ENCODE measurements at places on chromosomes 12 and 14. TPM values are rescaled to one million over a fixed set of nuclear protein-coding genes. Genes with fewer than 3 reads are reported as not detected.
A peak's percentile ranks its signal among the peaks of the same experiment; 100 is the strongest.

KCNJ8 gene
- under 0.01 TPM for total RNA-seq

RIN3 gene
- 6.6 TPM for total RNA-seq

DNA sequence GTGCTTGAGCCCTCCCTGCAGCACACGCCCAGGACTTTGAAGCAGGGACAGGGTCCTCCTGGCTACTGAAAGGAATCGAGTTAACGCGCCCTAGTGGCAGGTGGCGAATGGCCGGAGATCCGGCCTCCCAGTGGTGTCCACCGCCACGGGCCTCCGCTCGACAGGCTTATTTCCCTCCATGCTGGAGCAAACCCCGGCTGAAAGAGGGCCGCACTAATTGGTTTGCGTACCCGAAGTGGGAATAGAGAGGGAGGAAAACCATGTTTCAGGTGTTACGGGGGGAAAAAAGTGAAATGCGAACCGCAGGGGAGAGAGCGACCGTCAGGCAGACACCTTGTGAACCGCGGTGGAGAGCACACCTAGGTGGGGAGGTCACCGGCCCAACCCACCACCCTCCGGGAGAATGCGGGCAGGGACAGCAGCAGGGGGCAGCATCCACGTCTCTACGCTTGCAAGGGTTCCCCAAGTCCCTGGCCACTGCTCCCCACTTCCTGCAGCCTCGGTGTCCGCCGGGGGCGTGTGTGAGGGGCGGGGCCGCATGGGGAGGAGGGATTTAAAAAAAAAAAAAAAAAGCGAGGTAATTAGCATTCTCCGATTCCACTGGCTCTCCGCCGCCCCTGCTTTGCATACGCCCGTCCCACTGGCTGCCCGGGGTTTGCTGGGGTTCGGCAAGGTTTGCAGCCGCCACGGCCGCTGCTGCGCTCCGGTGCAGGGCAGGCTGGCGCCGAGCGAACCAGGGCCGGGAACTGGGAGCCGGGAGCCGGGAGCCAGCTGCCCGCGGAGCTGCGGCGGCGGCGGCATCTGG, 224.6 kb upstream of the CRY1 start:
- peak; percentile 90 for DNase-seq

DNA sequence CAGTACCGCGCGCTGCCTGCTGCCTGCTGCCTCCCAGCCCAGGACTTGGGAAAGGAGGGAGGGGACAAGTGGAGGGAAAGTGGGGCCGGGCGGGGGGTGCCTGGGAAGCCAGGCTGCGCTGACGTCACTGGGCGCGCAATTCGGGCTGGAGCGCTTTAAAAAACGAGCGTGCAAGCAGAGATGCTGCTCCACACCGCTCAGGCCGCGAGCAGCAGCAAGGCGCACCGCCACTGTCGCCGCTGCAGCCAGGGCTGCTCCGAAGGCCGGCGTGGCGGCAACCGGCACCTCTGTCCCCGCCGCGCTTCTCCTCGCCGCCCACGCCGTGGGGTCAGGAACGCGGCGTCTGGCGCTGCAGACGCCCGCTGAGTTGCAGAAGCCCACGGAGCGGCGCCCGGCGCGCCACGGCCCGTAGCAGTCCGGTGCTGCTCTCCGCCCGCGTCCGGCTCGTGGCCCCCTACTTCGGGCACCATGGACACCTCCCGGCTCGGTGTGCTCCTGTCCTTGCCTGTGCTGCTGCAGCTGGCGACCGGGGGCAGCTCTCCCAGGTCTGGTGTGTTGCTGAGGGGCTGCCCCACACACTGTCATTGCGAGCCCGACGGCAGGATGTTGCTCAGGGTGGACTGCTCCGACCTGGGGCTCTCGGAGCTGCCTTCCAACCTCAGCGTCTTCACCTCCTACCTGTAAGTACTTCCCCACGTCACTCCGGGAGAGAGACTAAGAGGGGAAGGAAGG, at the start of gene LGR5:
Gene LGR5 (plus strand): TSS at position 186 of the 732 bp plus-strand sequence. CDS start 283 bp downstream, at position 469.
- DNase-seq = no peak

DNA sequence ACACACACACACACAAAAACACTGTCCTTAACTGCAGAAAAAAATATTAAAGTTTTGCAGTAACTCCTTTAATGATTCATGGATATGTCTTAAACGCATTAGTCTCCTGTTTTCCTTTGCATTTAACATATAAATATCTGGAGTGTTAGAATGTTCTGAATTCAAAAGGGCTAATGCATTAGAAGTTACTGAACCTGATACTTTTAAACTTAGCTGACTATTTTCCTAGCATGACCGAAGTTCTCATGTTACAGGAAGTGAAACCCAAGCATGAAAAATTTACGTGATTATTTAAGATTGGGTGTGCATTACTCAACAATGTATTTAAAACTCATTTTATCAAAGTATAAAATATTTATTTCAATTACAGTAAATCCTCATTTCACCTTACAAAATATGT, 791.2 kb downstream of the FLRT2 start:
- DNase-seq = no peak

GRCh38 chr14:36315159-36315853, 5.1 kb downstream of the MBIP start:
- no peak for DNase-seq

DNA sequence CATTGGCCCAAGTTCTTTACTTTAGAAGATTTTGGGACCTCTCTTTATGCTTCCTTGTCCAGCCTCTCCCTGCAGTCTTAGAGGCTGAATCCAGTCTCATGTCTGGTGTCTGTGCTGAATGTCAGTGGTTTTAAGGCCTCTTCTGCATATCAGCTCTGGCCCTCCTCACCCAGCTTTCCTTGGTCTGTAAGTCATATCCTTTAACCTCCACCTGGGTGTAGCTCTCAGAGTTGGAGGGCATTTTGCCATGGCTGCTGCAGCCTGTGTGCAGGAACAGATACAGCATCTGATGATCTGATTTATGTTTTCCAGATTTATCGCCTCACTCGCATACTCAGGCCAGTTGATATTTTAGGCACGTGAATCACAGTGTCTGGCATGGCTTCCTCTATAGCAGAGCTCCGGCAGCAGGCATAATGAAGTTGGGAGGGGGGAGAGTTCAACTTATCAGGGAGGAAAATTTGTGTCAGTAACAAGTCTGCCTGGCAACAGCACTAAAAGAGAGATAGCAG, 335.0 kb downstream of the PCNX1 start:
- DNase-seq = peak; percentile 83

DNA sequence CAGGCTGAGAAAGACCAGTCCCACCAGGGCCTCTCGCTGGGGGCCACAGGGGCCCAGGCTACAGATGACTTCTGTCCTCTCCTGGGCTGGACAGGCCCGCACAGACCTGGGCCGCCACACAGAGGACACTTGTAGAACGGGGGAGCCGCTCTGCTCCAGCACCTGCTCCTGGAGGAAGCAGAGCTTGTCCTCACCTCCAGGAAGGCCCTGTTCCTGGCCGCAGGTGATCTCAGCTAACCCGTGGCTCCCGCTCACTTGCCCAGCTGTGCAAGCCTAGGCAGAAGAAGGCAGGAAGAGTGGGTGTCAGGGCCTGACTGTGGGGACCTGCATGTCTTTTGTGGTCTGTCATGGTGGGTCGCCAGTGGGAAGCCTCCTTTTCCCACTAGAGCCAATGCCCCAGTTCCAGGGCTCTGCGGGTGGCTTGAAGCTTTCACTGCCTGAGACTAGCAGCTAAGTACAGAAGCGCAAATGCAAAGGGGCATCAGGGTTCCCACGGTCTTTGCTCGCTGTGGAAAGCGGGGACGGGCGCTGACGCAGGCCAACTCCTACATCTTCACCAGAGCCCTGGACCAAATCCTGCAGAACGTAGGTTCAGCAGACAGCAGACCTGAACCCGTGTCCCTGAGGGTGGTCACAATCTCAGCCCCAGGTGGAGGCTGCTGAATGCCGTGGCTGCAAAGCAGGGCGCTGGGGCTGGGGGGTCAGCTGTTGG, 8.8 kb upstream of the CEP170B start:
- DNase-seq = no peak

DNA sequence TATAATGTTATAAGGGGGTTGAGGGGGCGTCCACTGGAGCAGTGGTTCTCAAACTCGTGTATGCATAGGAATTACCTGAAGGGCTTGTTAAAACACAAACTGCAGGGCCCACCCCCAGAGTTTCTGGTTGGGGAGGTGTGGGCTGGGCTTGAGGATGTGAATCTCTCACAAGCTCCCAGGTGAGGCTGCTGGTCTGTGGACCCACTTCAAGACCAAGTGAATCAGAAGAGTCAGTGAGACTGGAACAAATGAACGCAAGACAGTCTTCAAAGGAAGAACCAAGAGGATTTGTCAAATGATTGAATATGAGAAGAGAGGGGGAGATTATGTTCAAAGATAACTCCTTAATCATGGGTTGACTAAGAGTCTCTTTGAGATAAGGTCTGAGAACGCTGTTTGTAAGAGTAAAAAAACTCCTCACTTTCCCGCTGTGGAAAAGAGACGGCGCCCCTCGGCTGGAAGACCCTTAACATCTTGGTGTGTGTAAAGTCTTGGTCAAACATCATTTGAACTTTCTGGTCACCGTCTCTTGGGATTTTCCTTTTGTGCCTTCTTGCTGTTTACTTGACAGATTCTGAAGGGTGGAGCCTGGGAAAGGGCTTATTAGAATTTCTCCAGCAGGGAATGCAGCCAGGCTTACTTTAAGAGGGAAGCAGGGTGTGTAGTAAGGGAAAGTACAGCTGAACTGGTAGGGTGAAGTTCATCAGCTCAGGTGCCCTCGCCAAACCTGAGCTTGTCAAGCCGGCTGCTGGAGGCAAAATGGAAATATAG, 5.3 kb upstream of the FOXN3 start:
- no peak for DNase-seq

All from dermis microvascular lymphatic vessel endothelial cell (primary cell).